ENCODE measurements at places on chromosomes 1 and 21.
A peak's percentile ranks its signal among the peaks of the same experiment; 100 is the strongest.

GRCh38 chr1:153058826-153059784 is 1.8 kb upstream of the SPRR2A start:
- no peak for DNase-seq

- no peak for DNase-seq
These were observed 42.0 kb downstream of the IL23R start for GRCh38 chr1:67208217-67208616.

DNA sequence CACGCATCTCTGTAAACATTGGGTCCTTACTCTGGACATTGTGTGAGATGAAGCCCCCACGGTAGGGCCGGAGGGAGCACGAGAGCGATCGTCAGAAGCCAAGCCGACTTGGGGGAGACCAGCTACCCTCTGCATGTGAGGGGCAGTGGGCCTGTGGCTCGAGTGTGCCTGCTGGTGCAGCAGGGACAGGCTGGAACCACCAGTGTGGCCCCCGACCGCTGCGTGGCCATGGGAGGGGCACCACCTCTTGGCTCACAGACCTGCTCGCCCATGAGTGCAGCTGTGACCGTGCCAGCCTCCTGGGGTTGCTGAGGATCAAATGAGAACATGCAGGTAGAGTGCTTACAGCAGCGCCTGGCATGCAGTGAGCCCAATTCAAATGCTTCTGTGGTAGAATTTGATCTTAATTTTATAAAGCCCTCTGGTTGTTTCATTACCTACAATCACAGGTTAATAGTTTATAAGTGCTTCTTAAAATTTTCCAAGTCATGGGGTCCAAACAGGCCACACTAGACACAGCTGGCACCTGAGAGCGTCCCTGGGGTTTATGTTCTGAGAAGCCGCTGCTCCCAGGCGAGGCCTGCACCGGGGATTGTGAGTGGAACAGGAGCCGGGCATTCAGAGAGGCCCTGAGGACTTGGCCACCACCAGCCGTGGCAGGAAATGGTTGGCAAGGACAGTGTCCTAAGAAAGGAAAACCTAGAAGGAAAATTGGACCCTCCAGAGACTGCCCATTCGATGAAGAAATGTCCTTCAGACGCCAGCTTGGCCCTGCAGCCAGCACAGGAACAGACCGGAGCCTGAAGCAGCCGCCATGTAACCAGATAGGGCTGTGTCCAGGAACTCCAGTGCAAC is 22.6 kb upstream of the ADARB1 start:
- no peak for DNase-seq

- no peak for DNase-seq
These were observed 2.0 kb downstream of the SV2A start for GRCh38 chr1:149915429-149916192.

DNA sequence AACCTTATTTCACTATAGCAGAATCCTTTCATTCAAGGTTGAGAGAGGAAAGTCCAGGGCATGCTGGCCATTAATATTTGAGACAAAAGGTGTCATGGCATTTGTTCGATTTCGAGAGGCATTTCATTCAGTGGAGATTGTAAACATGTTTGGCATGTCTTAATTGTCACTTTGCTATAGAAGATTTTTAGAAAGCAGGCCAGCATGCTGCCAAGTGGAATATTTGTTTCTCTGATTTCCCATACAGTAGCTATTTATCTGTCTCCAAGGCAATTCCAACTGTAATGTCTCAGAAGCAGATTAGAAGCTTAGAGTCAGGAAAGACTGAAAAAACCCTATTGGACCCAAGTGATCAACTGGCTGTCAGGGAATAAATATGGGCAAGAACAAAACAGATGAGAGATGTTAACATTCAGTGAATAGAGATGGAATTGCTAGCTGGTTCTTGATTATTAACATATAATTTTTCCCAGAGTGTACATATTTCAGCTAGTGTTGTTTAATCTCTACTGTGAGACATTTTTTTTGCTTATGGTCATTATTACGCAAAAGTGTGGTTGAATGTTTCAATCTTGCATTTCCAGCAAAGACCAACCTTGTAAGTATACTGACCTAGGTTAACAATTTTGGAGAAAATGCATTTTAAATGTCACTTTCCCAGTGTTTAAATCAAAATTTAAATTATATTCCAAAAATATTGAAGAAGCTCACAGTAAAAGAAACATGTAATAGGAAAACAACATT is 174.6 kb downstream of the KCNK2 start:
- DNase-seq: no peak

- DNase-seq: no peak
These were observed 11.2 kb downstream of the RBM15 start for GRCh38 chr1:110350360-110350759.

GRCh38 chr1:36446271-36446670 is 4.0 kb downstream of the OSCP1 start:
- DNase-seq: no peak

DNA sequence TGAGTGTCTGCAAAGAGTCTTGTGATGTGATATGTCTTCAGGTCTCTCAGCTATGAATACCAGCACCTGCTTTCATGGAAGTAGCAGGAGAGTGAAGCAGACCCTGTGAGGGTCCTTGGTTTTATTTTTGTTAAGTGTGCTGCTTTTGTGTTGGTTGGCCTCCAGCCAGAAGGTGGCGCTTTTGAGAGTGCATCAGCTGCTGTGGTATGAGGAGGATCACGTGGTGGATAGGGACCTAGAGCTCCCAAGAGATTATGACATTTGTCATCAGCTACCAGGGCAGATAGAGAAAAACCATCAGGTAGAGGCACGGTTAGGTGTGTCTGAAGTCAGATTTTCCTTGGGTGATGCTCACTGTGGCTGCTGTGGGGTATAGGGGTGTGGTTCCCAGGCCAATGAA is 1232.1 kb downstream of the MRPL39 start:
- DNase-seq: no peak

DNA sequence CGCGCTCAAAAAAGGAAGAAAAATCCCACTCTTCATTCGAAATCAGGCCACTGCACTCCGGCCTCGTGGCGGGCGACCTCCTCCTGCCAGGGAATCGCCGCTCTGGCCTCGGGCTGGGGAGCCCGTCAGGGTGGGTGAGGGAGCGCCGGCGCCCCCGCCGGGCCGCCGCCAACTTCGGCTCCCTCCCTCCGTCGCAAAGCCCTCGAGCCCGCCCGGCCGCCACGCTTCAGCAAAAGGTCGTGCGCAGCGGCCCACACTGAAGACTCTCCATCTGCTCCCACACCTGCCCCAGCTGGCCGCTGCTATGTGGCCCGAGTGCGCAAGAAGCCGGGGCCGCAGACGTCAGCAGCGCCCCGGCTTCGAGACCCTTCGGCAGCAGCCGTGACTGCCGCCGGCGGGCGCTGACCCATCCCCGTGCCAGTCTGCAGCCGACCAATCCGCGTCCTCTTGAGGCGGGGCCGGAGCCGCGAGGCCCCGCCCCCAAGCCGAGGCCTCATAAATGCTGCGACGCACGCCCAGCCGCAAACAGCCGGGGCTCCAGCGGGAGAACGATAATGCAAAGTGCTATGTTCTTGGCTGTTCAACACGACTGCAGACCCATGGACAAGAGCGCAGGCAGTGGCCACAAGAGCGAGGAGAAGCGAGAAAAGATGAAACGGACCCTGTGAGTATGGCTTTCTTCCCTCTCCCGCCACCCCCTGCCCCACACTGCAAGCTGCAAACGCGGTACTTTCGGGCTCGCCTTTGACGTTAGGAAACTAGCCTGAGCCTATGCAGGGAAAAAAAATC is at the start of gene RGS2:
Gene RGS2, plus strand, starts transcription at position 522 of the 789 bp plus-strand sequence. Its CDS starts 33 bp downstream, at position 555.
- peak; percentile 73 for DNase-seq

- DNase-seq: no peak
These were observed 303.8 kb downstream of the NPHP4 start for GRCh38 chr1:5688081-5689077.

DNA sequence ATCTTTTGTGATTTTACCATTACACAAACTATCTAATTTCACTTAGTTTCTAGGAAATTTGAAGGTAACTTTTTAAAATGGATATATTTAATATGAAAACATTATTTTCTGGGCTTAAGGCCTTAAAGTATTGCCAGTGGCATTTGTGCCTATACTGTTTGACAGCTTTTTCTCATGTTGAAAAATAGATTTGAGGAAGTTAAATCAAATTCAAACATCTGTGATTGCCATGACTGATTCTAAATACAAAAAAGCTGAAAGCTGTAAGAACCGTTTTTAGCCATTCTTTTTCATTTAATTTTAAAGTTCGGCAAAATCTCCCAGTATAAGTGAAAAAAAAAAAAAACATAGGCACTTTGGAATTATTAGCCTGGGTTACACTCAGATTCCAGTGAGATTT is 301.1 kb downstream of the DPYD start:
- no peak for DNase-seq

- no peak for DNase-seq
These were observed 10.8 kb downstream of the SLC45A3 start for GRCh38 chr1:205669341-205670149.

GRCh38 chr1:65387821-65388220 is 32.6 kb upstream of the LEPR start:
- DNase-seq: no peak

Data from pulmonary artery endothelial cell (primary cell).